ENCODE measurements at places on chromosomes 5 and 9. TPM values are rescaled to one million over a fixed set of nuclear protein-coding genes. Genes with fewer than 3 reads are reported as not detected.

DNA sequence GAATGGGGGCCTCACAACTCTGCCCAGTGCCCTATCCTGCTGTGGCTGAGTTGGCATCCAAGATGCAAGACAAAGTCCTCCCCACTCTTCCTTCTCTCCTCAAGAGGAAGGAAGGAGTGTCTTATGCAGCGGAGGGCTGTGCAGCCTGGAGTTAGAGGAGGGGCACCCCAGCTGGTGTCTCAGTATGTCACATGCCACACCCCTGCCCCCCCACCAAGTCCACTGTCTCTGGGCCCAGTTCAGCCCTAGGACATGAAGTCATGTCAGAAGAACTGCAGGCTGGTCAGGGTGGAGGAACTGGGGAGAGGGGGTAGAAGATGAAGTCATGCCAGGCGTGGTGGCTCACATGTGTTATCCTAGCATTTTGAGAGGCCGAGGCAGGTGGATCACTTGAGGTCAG is 28.0 kb upstream of the SLC28A3 start:
- DNase-seq: no peak

DNA sequence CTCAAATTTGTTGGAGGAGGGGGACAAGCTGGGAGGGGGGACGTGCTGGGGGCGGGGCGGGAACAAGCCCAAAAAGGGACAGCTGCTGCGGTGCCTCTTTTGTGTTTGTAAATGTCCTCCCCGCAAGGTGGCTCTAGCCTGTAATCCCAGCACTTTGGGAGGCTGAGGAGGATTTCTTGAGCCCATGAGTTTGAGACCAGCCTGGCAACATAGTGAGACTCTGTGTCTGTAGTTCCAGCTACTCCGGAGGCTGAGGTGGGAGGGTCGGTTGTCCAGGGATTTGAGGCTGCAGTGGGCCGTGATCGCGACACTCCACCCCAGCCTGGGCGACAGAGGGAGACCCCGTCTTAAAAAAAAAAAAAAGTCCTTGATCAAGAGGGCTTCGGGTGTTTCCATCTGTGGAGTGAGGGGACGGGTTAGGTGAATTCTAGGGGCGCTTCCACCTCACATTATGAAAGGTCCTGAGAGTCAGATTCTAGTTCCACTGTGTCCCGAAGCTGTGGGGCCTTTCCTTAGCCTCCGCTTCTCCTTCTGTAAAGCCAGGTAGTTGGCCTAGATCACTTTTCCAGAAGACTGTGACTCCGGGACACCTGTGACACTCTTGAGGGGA is 779 bp upstream of the CTNNA1 start:
- no peak for DNase-seq

DNA sequence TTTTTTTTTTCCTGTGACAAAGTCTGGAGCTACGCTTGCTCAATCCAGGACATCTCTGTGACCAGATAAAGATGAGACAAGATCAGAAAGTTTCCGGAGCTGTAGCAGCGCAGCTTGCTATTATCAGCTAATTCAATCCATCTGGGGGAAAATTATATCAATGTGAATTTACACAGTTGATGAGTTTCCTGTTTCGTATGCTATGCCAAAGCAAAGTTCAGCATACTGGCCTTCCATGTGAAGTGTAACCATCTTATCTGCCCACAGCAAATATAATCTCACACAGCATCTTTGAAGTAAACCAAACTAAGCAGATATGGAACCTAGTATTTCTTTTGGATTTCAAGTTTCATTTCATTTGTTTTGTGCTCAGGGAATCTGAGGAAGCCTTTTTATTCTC is 1767.7 kb downstream of the EFNA5 start:
- no peak for DNase-seq

GRCh38 chr9:81771571-81771970 is 82.2 kb upstream of the TLE1 start:
- no peak for DNase-seq

GRCh38 chr5:124297826-124298225 is 448.6 kb downstream of the ZNF608 start:
- no peak for DNase-seq

DNA sequence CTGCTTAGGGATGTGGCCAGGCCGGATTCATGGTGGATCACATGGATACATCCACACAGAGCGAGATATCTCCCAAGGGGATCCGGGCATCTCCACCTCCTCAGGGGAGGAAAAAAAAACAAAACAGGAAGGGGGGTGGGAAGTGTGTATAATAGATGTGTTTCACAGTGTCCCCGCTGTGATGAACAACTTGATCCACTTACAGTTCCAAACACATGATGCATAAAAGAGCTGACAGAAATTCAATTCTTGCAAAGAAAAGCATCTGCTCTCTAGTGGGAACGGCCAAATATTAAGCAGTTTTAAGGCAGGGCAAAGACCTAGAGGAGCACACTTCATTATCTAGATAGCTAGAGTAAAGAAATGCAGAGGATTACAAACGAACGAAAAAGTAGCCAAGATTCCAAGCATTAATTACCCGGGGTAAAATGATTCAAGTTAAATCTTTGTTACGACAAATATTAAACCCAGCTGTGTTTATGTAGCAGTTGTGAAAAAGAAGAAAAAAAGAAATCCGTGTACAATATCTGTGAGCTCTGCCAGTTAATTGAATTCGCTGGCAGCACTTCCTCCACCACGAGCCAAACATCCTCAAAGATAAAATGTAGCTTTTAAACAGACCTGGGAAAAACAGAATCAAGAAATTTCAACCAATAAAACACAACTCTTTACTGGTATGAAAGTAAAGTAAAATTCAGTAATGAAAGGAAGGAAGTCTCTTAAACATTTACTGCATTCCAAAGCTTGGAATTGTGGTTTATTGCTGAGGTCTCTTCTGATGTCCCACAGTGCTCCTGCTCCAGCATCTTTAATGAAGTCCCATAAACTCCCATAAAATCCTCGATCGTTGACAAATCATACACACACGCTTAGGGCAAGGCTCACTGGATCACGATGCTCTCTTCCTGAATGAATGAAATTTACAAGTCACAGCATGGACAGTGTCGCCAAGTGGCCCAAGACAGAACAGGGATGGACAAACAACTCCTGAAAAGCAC is 213.0 kb downstream of the CRB2 start:
- DNase-seq: no peak

DNA sequence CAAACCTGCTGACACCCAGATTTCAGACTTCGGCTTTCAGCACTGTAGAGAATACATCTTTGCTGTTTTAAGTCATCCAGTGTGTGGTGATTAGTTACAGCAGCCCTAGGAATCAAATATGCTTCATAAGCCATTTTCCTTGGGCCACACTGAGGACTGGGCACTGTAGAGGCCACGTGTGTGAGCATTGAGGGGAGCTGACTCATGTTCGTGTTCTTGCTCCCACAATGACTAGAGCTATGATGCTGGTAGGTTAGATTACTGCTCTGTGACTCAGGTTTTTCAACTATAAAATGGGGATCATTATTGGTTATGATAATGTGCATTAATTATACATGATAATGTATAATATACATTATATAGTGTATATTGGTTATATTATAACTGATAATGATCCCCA is 96.5 kb upstream of the PALM2AKAP2 start:
- no peak for DNase-seq

GRCh38 chr5:109705596-109705995 is 15.9 kb downstream of the MAN2A1 start:
- DNase-seq: no peak

GRCh38 chr5:416636-416960 is 26.4 kb upstream of the EXOC3 start:
- DNase-seq: no peak

DNA sequence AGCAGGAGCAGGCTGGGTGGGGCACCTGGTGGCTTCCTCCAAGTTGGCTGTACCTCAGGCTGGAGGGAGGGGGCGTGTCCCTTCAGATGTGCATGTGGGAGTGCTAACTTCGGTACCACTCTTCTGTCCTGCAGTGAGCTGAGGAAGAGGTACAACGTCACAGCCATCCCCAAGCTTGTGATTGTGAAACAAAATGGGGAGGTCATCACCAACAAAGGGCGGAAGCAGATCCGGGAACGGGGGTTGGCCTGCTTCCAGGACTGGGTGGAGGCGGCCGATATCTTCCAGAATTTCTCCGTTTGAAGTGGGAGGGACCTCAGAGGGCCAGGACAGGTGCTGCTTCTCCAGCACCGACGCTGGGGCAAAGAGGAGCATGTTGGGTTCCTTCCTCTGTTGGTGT is 9.3 kb downstream of the NXNL2 start:
- DNase-seq: no peak

DNA sequence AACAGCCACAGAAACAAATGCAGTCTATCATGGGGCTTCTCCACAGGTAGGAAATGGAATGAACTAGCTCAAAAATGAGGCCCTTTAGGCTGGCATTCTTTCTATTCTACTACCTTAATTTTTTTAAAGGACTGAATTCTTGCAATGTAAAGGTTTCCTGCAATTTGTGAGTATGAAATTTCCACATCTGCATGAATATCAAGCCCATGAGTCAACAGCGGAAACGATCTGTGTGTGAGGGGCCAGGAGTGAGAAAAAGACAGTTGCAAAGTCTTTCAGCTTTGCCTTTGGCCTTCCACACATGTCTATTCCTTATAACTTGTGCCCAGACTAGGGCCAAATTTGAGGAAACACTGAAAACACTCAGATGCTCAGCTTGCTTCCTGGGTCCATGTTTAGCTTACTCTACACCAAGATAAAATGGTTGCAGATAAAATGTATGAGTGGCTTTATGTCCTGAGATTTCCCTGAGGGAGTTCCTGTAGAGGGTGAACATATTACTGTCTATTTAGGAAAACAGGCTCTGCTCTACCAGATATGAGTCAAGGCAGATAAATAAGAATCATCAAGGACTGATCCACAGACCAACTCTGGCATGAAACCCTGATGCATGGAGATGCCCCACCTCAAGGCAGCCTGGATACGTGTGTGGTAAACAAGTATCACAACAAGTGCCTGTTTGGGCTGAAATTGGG is 46.5 kb downstream of the RETREG1 start:
- no peak for DNase-seq

GRCh38 chr5:97087138-97087537 is 55.3 kb downstream of the LIX1 start:
- DNase-seq: no peak

DNA sequence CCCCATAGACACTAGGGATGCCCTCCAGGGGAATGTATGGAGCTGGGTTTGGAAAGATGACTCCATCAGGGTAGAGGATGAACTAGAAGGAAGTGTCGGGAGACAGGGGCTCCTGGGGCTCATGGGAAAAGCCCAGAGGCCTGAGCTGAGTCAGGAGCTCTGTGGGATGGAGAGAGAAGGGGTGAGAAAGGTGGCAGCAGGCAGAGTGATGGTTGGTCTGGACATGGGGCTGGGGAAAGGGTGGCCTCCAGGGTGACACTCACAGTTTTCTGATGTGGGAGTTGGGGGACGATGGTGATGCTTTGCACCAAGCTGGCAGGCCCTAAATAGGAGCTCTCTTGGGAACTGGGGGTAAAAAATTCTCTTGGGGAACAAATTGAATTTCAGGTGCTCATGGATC is 213.5 kb upstream of the MVB12B start:
- DNase-seq: no peak

GRCh38 chr5:173547579-173547978 is 68.9 kb downstream of the BOD1 start:
- DNase-seq: no peak

DNA sequence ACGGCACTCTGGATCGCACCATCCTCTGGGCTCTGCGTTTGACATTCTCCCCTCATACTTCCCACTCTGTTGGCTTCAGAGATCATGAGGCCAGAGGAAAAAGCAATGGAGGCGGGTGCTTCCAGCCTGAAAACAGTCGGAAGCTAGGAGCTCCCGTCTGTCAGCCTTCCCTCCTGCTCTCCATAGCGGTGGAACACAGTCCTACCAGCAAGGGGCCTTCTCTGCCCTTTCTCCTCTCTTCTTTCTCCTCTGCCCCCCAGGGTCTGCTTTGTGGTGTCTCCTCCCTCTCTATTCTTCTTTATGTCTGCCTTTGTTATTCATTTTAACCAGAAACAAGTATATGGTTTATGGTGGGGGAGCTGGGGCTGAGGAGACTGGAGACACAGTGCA is 152.5 kb upstream of the NFIB start:
- DNase-seq: no peak

DNA sequence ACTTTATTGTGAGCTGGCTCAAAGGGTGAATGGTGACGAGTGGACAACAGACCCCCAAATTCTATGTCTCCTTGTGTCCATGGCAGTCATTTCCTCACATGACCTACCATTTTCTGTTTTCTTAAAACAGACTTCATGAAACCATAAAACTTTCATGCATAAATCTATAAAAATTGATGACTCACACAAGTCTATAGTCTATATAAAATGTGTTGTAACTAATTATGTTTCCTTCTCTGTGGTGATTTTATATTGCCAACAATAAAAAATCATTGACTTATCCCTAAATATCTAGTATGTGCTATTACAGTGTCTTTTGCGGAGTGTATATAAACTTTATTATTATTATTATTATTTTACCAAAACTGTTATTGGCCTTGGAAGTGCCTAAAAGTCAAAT is 382.4 kb downstream of the MAT2B start:
- DNase-seq: no peak

DNA sequence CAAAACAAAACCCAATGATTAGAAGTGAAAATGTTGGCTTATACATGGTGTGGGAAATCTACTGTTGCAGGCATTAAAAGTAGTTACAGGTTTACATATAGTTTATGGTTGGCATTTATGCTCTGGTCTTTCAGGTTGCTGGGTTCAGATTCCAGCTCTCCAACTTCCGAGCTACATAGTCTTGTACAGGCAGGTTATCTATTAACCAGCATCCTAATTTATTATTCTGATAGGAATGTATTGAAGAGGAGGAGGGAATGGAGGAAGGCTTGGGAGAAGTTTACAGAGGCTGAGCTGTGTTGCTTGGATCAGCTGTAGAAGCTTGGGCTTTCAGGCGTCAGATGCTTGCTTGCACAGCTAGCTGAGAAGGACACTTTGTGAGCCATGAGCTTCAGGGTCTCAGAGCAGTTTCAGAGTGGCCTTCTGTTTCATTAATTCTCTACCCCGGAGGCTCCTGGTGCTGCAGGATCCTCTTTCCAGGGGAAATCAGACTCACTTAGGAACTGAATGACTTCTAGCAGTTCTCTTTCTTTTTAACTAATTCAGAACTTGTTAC is 11.7 kb upstream of the ERBIN start:
- no peak for DNase-seq

Gene ACO1
- 28.9 TPM for total RNA-seq

Gene INVS
- 33.1 TPM for total RNA-seq

Gene ADAMTSL2
- total RNA-seq: 6.9 TPM

Gene ZER1
- total RNA-seq: 23.1 TPM

Gene SPARC
- total RNA-seq: 4,374 TPM

Gene OR1Q1
- not detected for total RNA-seq
